ENCODE measurements at places on chromosomes 3 and 15.

DNA sequence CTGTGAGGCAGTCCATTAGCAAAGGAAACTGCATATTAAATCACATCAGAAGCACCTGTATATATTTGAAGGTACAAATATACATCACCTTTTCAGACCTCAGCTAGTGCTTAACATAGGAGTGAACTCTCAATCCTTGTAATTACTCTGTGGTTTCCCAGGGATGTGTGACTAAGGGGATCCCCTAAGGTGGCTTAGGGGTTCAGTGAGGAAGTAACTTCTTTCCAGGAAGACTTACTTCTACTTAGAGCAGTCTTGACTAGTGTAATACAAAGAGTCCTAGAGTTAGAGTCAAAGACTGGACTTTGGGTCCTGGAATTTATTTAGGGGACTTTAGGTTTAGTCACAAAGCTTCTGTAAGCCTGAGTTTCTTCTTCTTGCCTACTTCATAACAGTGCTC, 8.7 kb upstream of the SUMF1 start:
- no peak for DNase-seq

GRCh38 chr15:71192816-71193215, 77.5 kb downstream of the THSD4 start:
- no peak for DNase-seq

GRCh38 chr3:99859825-99860224, 42.2 kb downstream of the CMSS1 start:
- no peak for DNase-seq

DNA sequence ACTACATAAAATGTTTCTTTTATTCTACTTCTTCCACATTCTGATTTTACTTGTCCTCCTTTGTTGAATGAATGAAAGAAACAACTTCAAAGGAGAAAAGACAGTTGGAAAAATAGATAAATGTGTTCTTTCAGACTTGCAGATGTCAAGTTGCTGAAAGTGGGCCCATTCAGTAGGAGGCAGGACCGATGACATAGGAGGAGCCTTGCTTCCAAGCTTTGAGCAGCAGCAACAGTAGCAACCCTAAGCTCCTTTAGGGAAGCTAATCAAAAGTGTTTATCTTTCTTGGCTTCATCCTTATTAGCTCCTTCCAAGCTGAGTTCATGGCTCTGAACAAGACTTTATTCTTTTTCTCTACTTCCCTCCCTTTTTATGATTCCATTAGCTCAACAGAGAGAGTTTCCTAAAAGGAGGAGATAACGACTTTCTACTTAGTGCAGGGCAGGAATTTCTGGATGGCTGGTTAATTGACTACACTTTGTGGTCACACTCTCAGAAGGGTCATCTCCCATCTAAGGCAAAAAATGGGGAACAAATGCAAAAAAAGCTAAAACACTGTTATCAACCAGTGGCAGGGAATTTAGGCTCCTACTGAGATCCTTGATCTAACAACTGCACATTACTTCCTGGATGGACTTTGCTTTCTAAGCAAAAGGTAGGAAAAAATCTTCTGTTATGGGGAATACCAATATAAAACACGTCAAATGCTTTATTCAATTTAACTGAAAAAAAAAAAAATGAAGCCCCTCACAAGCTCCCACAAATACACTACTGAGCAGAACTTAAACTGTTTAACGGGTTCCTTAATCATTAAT, 4.8 kb downstream of the MORC1 start:
- no peak for DNase-seq

DNA sequence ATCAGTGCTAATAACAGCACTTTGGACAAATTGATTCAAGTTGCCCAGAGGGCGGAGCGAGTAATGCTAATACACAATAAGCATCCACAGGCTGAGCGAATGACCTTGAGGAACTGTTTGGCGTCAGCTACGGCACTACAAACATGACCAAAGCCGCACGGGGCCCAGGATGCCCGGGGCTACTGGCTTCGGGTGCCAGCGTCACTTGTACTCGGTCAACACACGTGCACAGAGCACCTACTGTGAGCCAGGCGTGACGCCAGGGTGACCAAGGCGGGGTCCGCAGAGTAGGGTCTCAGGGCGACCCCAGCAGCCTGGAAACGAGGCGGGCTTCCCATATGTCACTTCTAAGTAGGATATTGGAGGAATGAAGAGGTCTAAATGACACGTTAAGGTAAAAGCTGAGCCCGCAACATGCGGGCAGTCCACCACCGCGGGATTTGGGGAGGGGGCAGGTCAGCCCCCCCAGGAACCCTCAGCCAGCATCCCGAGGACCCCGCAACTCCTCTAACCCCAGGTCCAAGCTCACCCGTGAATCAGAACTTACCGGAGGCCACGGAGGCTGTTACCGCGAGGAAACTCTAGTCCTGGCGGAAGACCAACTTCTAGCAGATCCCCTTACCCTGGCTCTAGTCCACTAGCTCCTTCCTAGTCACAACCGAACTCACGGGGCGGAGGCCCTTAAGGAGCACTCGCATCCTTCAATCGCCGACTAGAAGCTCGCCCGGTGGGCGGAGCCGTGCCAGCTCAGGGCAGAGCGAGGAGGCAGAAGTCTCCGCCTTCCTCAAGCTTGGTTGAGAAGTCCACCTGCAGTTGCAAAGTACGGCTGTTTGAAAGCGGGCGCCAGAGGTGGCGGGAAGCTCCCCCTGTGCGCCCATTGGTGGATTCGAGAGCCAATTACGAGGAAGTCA, at the start of gene CEP152:
Gene CEP152 (minus strand): TSS at position 656 of the 911 bp plus-strand sequence. CDS start 5,420 bp downstream, outside the sequence.
- peak; percentile 100 for DNase-seq

- DNase-seq = no peak
These were observed 176.1 kb upstream of the CDIN1 start for GRCh38 chr15:36403351-36403750.

GRCh38 chr3:66789580-66790237, 208.4 kb upstream of the KBTBD8 start:
- no peak for DNase-seq

DNA sequence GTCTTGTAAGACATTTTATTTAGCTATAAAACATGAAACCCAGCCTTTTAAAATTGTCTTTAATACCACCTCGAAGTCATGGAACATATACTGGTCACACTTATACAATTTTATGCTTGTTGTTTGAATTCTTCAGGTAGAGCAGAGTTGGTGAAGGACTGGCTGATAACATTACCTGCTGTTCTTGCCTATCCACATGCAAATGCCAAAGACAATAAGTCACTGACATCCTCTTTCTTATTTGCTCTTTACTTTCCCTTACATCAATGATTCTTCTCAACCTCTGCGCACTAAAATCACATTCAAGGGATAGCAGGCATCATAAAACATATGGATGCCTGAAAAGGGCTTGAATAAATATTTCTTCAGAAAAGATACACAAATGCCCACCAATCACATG, 392.5 kb upstream of the ATP11B start:
- no peak for DNase-seq

- DNase-seq = peak; percentile 27
These were observed 49.9 kb upstream of the NEDD4 start for GRCh38 chr15:56042982-56043980.

DNA sequence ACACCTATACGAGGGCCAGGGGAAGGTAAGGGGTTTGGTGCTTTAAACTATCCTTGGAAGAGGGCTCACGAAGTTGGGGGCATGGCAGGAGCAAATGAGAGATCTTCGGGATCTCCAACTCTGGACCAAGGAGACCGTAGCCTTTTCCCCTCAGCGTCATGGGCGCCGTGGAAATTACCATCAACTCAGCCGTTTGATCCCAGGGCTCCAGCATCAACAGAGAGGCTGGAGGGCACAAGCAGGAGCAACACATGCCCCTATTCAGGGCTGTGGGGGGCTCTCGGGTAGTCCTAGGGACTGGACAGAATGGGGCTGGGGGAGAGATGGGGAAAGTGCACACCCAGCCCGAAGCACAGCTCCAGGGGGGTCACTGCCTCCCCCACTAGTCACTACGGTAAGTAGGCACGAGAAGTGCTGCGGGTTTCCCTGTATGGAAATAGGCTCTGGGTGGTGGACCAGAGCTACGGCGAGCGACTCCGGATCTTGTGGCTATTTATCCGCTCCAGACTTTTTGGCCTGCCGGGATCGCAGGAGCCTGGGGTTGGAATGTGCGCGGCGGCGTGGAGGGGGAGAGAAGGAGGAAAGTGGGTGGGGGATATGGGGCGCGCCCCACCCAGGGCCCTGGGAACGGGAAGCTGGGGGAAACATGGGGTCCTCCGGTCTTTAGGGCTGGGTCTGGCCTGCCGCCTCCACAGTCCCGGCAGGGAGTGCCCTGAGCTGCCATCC, 539 bp upstream of the LAMB2 start:
- no peak for DNase-seq

DNA sequence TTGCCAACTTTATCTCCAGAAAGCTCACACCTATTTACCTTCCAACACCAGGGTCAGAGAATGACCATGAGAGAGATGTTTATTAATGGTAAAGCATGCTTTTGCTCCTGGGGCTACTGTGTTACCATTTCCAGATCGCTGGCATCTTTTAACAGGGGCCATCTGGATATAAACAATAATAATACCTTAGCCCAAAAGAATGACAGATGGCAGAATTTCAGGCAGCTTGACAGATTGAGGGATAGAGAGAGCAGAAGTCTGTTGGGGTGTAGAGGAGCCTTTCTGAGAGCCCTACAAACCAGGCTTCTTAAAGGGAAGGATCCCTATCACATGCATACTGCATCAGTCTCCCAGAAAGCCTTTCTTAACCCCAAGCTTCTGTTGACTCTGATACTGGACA, 17.7 kb downstream of the RBP1 start:
- DNase-seq = no peak

- no peak for DNase-seq
These were observed 665 bp downstream of the FRMD4B start for GRCh38 chr3:69385123-69385722.
